A172 (cell line): ENCODE measurements at places on chromosomes 12 and 14. TPM values are rescaled to one million over a fixed set of nuclear protein-coding genes. Genes with fewer than 3 reads are reported as not detected.

DNA sequence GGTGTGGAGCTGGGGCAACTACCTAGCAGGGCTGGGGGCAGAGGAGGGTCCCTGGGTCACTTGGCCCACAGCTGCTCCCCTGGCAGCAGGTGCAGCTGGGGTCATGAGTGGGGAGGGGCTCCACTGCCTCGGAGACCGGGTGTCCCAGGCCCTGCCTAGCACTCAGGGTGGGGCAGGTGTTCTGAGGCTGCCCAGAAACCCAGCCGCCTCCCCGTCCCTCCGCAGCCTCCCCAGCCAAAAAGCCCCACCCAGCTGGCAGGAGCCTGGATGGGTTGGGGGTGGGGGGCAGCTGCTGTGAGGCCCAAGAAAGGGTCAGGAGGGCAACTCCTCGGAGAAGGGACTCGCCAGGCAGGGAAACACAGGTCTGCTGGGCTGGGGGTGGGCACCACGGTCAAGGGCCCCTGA is 11.2 kb downstream of the AHNAK2 start:
- no peak for DNase-seq

GRCh38 chr12:113190761-113191160 is 5.2 kb downstream of the RITA1 start:
- peak; percentile 90 for DNase-seq

DNA sequence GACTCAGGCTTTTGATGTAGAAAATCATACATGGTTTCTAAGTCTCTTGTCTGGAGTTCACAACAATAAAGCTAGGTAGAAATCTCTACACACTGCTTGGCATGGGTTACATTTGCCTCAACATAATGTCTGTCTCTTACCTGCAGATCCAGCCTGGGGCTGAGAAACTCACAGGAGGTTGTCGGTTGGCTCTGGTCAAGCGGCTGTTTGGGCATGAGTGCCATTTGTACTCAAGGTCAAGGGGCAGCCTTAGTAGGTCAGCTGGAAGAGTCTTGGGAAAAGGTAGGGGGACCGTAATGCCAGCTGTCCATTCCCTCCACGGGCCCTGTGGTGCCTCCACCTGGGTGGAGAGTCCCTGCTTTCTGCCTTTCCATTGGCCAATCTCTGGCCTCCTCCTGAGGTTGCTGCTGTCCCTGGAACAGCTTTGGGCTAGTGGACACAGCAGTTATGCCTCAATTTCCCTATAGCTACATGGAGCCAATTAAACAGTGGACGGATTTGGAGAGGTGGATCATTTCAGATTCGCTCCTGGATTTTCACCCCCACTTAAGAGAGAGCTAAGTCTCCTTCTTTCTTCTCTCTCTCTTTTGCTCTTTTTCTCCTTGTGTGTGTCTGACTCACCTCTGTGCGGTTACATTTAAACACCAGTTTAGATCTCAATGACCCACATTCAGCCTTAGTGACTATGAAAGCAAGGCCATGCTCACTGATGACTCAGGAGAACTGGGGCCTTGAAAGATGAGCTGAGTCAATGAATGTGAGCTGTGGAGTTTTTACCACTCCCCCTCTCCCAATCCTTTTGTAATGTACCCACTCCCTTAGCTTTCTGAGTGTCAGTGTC is 132.8 kb upstream of the HIF1A start:
- DNase-seq = peak; percentile 96

The LPAR5 gene
- total RNA-seq = 2.5 TPM in 2 replicates

The ST8SIA1 gene
- total RNA-seq = 0.34 TPM in 1 of 2 replicates, not detected in the other
